ENCODE measurements at places on chromosomes 16 and 17.

GRCh38 chr17:68860941-68861340 lies 94.3 kb downstream of the ABCA8 start:
- no peak for DNase-seq

DNA sequence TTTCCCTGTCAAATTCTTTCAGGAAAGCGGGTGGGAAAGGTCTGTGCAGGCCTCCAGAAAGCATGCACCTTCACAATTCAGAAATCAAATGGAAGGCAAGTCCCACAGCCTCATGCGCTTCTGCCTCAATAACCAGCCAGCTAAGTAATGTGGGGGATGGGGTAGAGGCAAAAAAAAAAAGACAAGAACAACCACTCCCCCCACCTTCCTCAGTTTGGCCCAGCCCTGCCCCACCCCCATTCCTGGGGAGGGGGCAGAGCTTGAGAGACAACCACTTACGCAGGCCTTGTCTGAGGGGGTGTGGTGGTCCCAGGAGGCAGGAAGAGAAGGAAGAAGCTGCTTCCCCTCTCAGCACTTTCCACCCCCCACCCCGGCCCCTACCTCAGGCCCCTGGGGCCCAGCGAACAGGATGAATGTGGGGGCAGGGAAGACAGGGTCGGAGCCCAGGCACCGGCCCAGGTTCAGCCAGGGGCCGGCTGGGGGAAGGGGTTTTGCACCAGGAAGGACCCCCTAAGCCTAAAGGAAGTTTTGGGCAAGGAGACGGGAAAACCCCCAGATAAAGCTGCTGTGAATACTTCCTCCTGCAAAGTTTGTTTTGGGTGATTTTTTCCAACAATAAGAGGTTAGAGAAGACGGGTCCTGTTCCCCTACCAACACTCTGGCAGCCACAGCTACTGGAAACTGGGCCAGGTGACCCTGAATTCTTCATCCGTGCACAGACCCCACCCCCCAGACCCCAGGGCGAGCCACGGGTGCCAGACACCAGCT lies 1.2 kb downstream of the JUP start:
- no peak for DNase-seq

- peak; percentile 91 for DNase-seq
These were observed 4.4 kb downstream of the FMNL1 start for GRCh38 chr17:45225964-45226530.

- no peak for DNase-seq
These were observed 39.4 kb downstream of the SDR42E1 start for GRCh38 chr16:81971853-81972252.

DNA sequence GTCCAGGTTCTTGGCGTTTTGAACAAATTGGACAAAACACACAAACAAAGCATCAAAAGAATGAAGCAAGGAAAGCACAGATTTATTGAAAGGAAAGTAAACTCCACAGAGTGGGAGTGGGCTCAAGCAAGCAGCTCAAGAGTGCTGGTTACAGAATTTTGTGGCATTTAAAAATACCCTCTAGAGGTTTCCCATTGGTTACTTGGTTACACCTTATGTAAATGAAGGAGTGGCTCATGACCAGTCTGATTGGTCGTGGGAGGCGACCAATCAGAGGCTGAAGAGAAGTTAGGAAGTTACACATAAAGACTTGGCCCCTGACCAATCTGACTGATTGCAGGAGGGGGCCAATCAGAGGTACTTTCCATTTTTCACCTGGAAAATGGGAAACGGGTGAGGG lies 1373.8 kb upstream of the GOT2 start:
- DNase-seq, result no peak

GRCh38 chr16:85445064-85445778 lies 167.9 kb upstream of the GSE1 start:
- no peak for DNase-seq

GRCh38 chr17:59416184-59416583 lies 84.7 kb downstream of the YPEL2 start:
- no peak for DNase-seq

DNA sequence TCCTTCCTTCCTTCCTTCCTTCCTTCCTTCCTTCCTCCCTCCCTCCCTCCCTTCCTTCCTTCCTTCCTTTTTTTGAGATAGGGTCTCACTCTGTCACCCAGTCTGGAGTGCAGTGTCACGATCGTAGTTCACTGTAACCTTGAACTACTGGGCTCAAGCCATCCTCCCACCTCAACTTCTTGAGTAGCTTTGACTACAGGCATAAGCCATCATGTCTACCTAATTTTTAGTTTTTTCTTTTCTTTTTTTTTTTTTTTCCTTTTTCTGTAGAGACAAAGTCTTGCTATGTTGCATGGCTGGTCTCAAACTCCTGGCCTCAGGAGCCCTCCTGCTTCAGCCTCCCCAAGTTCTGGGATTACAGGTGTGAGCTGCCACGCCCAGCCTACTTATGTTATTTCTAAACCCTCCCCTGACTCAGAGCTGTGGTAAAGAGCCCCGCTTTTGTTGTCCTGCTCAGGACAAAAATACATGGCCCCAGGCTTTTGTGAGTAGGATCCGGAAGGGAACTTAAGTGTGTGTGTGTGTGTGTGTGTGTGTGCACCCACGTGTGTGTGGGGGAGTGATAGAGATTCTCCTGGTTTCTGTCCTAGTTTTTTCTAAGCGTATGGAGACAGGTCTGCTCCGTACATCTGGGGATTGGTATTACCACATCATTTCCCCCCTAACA lies 67.1 kb downstream of the PRKCB start:
- DNase-seq, result no peak

- DNase-seq, result no peak
These were observed 51.0 kb upstream of the GPRC5B start for GRCh38 chr16:19935694-19936093.

GRCh38 chr16:14446796-14447195 lies 183.3 kb downstream of the PARN start:
- DNase-seq, result no peak

DNA sequence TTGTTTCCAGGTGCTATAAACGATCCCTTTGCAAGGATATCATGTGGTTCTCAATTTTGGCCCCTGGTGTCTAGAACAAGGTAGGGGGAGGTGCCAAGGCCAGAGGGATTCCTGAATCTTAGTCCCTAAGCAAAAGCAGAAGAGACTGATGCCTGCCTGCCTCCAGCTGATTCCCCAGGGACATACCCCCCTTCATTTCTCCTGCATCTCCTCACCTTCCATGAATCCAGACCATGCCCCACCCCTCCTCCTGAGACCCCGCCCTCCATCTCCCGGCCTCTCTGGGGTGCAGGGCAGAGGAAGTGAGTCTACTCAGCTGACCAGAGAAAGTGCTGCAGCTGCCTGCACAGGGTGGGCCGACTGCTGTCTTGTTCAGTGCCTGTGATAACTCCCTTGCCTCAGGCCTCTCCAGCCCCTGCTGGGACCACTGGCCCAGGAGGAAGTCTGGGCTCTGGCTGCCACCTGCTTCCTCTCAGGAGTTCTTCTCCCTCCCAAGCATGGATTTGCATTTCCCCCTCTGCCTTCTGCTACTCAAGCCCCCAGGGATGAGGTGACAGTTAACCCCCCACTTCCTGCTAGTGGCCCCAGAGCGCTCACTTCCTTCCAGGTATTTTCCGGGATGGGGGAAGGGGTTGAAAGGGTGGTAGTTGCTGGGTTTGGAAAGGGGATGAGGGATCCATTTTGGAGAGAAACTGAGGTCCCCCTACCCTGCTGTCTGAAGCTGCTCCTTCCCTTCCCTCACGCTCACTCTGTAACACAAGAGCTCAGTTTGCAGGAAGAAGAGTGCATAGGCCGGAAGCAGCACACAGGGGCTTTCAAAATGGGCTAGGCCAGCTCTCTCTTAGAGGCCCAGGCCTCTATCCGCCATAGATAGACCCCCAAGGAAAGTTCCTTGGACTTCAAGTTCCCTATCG lies 10.5 kb upstream of the TSPOAP1 start:
- DNase-seq, result peak; percentile 39

- DNase-seq, result no peak
These were observed 74.0 kb upstream of the CREBBP start for GRCh38 chr16:3954411-3954921.

GRCh38 chr16:73234496-73234895 lies 186.6 kb upstream of the ZFHX3 start:
- no peak for DNase-seq

GRCh38 chr17:34673995-34674890 lies 94.9 kb downstream of the TMEM132E start:
- DNase-seq, result no peak

- no peak for DNase-seq
These were observed 376.3 kb downstream of the CNTNAP4 start for GRCh38 chr16:76653390-76654026.

DNA sequence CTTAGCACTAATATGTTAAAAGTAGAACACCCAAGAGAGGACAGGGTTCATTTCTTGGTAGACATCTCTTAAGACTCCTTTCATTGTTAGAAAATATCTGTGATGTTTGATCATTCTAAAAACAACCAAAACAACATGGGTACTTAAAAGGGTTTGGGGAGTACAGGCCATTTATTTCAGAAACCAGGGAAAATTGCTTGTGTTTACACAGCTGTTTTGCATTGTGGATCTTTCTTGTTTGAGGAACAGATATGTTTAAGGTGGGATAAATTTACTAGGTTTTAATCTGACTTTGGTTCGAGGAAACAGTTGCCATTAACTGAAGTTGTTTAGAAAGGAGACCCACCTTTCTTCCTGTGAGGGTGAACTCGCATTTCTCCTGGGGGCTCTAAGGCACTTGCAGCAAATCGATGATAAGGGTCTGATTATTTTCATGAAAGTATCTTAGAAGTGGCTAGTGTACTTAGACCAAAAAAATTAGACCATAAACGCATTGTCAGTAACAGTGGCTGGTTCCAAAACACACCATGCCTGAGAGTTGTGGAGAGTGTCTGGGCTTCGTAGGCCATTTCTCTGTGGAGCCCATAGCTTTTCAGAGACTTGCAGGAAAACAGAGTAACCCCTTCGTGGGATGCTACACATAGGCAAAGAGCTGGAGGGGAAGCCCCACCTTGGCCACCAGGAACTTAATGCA lies 17.6 kb downstream of the CLUAP1 start:
- DNase-seq, result no peak

DNA sequence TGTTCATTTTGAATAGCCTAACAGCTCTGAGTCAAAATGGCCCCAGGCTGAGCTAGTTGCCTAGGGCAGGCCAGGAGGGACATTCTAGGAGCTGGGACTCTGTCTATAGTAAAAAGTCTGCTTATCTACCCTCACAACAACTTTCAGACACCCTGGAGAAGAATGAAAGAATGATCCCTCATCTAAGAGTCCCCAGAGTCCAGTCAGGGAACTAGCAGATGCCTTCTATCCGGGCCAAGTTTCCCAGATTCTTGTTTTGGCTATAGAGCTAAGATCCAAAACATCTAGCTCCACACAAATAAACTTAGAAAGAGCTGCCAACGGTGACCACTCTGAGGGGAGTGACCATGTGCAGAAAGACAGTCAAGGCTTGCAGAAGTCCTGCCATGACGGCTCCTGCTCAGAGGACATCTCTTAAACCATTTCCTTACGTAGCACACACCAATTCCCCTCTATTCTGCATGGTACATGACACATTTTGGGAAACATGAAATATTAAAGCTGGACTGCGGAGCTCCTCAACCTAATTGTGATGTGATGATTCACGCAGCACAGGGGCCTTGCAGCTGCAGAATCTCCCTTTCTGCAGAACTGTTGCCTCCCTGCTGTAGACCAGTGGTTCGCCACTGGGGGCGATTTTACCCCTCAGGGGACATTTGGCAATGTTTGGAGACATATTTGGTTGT lies 24.2 kb downstream of the FAM20A start:
- no peak for DNase-seq

DNA sequence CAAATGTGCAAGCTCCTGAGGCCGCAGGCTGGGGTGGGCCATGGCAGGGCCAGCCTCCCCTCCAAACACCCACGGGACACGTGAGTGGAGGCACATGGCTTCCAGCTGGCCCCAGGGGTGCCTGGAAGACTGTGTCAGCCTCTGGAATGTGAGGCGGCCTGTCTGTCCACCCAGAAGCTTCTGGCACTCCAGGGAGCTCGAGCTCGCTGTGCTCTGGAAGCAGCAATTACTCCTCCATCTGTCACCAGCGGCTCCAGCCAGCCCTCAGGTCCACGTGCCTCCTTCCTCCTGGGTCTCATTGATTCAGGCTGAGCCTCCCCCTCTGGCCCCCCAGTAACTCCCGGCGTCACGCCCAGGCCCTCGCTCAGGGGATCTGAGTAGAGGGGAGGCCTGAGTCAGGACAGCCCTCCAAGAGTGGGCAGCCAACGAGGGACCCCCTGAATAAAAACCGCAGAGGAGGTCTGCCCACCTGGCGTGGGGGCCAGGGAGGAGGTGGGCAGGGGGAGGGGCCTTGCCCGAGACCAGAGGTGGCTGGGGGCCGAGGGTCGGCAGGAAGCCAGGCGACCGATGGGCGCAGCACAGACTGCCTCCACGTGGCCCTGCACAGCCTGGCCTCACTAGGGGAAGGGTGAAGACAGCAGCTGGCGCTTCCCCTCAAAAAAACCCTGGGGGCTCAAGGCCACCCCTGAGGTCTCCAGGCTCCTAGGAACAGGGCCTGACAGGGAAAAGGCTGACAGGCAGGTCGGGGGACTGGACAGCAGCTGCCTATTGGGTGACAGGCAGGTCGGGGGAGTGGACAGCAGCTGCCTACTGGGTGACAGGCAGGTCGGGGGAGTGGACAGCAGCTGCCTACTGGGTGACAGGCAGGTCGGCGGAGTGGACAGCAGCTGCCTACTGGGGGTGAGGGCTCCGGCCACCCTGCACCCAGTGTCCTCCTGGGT lies 11.9 kb downstream of the PIEZO1 start:
- DNase-seq, result no peak

- no peak for DNase-seq
These were observed 11.6 kb upstream of the MFAP4 start for GRCh38 chr17:19398301-19399181.

DNA sequence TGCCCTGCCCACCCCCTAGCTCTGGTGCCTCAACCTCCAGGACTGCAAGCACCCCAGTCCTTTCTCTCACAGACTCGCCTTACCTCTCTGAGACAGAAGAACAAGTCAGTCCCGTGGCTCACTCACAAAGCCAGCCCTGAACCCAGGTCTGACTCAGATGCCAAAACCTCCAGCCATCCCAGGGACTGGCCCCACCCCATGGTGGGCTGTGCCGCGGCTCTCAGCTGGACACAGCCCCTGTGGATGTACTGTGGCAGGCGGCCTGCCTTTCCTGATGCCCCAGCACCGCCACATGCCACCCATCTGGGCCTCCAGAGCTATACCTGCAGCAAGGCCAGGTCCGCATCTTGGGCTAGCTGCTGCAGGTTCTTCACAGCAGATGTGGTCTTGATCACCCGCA lies 19.8 kb downstream of the MPG start:
- DNase-seq, result no peak

GRCh38 chr17:38636054-38636453 lies 30.3 kb upstream of the SRCIN1 start:
- DNase-seq, result no peak

- no peak for DNase-seq
These were observed 4.1 kb downstream of the CISD3 start for GRCh38 chr17:38733982-38734973.

DNA sequence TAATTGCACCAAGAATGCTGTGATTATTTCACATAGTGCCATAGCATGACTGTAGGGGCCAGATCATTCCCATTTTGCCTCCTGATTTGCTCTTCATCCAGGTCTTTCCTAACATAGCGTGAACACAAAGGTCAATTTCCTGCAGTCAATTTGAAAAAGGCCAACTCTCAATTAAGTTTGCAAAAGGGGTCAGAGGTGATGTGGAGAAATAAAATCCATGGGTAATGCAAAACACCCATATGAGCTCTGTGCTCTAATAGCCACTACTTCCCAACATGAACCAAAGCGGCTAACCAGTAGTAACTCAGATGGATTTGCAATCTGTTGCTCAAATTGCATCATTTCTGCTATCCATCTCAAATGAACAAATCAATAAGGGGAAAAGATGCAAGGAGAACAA lies 275.5 kb upstream of the SOX9 start:
- no peak for DNase-seq

Measured in stimulated activated CD4-positive, alpha-beta T cell treated with anti-CD3 and anti-CD28 coated beads, Interleukin-4, amount 100 ng/mL, for 4 hours (primary cell).